T-helper 17 cell (primary cell): ENCODE measurements at places on chromosomes 7 and 10.

GRCh38 chr7:47266799-47267198, 315.1 kb downstream of the TNS3 start:
- DNase-seq: no peak

- DNase-seq: peak; percentile 41
Measured at GRCh38 chr7:36208997-36209813, 56.2 kb downstream of the EEPD1 start.

DNA sequence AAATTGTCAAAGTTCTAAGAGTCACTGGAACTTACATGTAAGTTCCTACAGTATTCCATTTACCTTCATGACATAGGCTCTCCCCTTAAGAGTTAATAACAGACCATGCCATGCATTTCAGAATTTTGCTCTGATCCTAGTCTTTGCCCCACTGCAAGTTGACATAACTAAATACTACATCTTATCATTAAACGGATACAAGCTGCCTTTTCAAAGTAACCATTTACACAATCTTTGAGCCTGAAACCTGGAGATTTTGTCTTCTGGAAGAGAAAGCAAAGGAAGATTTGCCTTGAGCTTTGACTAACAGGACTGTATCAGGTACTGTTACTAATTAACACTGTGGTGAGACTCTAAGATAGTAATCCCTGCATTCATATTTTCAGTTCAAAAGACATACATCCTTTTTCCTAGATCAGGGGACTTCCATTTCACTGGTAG, 9.3 kb upstream of the AKR1D1 start:
- DNase-seq: no peak

DNA sequence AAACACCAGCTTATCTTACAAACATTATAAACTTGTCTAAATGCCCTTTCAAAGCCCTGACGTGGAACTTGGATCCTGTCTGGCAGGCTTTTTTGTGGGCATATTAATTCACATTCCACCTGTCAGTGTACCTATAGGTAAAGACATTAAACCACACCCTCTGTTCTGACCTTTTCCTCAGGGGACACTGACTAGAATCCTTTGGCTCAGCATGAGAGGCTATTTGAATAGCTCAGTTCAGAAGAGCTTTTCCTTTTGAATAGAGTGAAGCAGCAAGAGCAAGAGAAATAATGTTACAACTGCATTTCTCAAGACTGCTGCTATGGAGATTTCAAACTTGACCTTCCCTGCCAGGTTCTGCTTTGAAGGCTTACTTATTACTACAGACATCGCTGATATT, 76.9 kb downstream of the CYP51A1 start:
- DNase-seq: no peak

- DNase-seq: no peak
Measured at GRCh38 chr10:62805231-62806099, 945 bp downstream of the ADO start.

GRCh38 chr7:2757361-2757903, 69.4 kb downstream of the AMZ1 start:
- DNase-seq: no peak

DNA sequence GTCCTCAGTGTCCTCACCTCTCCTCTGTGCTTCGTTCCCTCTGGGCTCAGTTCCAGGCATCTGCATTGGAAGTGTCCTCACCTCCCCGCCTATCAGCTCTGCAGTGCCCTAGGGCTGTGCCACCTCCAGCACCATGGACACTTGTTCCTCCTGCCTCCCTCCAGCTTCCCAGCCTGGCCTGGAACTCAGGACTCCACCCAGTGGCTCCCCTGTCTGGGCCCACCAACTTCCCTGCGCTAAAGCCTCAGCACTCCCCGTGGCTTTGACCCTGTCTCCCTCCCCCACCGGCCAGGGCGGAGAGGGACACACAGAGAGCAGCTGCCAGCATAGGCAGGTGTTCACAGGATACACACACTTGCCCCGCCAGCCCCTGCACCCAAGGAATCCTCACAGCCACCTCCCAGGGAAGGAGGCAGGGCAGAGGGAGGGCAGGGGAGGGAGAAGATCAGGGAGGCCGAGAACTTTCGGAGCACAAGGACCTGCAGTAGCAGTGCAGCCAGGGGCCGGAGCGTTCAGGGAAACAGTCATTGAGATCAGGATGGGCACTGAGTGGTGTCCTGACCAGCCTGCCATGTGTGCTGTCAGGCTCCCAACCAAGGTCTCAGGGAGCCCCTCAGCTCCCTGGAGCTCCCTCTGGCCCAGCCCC, 31.3 kb downstream of the ANXA8 start:
- DNase-seq: no peak

DNA sequence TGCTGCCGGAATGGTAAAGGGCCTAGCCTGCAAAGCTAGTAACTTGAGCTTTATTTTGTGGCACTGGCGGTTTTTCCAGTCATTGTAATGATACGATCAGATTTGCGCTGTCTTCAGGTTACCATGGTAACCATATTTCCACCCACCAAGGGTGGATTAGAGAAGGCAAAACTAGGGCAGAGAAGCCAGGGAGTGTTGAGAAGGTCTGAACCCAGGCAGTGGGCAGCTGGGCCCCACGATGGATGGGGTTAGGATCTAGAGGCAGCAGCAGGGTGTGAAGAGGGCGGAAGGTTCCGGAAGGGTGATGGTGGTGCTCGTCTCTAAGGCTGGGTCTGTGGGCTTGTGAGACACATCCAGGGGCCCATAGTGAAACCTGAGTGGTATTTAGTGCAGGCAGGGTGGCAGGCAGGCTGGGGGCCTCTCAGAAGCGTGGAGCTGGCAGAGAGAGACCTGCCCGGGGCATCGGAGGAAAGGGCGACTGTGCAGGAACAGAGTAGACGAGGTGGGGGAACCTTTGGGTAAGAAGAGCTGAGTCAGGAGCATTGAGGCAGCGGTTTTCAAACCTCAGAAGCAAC, 87.9 kb upstream of the GTF2I start:
- DNase-seq: peak; percentile 31

- DNase-seq: no peak
Measured at GRCh38 chr7:73980206-73980605, 47.8 kb upstream of the ELN start.

GRCh38 chr7:12570168-12570533, 369 bp upstream of the SCIN start:
- no peak for DNase-seq

- no peak for DNase-seq
Measured at GRCh38 chr10:15315286-15315685, 55.8 kb downstream of the FAM171A1 start.

- no peak for DNase-seq
Measured at GRCh38 chr7:128875523-128875948, 12.9 kb downstream of the ATP6V1F start.

DNA sequence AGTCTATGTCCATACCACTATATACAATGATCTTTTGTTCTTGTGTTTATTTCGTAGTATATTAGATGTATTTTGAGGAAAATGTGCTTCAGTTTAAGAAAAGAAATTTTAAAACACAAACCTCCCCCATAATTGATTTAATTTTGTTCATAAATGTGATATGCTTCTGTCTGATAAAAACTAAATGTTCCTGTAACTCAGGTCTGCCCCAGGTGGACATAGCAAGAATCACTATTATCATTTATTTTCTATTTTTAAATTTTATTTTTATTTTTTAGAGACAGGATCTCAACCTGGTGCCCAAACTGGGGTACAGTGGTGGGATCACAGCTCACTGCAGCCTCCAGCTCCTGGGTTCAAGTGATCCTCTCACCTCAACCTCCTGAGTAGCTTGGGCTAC, 43.2 kb downstream of the BEND7 start:
- DNase-seq: no peak

GRCh38 chr10:74837743-74838142, 11.3 kb downstream of the KAT6B start:
- no peak for DNase-seq

- DNase-seq: no peak
Measured at GRCh38 chr7:44498230-44498954, 7.9 kb upstream of the NUDCD3 start.

DNA sequence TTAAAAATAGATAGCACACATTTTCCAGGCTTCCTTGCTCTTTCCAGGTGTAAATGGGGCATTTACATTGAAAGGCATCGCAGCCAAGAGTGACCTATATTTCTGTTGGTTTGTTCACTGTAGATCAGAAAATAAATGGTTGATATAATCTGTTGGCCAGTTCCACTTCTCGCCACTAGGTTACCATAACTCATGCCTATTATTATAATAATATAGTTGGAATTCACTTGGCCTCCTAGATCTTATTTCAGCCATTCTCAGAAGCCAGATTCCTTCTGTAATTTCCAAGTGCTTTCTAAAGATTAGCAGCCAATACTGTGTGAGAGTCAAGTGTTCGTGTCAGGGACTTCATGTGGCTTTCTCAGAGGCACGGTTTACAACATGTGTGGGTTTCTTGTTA, 179.5 kb downstream of the DNAH11 start:
- DNase-seq: no peak

- no peak for DNase-seq
Measured at GRCh38 chr7:69115788-69116187, 482.5 kb upstream of the AUTS2 start.

DNA sequence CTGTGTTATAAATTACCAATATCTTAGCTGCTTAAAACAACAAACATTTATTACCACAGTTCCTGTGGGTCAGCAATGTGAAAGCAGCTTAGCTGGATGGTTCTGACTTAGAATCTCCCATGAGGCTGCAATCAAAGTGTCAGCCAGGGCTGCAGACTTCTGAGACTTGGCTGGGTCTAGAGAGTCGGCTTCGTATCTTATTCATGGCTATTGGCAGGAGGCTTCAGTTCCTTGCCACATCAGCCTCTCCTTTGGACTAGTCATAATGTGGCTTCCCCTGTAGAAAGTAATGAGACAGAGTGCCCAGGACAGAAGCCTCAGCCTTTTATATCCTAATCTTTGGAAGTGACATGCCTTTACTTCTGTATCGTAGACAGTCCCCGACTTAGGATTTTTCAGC, 27.3 kb downstream of the RALA start:
- no peak for DNase-seq

DNA sequence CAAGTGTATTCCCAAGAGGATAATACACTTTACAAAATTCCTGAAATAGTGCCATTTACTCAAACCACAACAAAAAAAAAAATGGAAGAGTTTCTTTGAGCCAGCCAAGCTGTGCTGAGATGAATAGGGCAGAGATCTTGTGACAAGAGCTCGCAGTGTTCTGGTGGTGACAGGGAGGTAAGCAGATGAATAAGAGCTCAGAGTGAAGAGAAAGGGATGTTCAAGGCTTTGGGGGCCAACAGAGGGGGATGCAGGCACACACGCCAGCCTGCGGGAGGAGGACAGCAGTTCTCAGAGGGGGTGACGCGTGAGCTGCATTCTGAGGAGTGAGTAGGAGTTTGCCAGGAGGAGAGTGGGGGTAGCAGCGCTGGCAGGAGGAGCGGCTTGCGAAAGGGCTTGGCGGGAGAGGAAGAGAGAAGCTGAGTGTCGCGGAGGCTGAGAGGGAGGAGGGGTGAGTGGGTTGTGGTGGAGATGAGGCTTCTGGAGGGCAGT, 194.4 kb upstream of the IMMP2L start:
- no peak for DNase-seq

DNA sequence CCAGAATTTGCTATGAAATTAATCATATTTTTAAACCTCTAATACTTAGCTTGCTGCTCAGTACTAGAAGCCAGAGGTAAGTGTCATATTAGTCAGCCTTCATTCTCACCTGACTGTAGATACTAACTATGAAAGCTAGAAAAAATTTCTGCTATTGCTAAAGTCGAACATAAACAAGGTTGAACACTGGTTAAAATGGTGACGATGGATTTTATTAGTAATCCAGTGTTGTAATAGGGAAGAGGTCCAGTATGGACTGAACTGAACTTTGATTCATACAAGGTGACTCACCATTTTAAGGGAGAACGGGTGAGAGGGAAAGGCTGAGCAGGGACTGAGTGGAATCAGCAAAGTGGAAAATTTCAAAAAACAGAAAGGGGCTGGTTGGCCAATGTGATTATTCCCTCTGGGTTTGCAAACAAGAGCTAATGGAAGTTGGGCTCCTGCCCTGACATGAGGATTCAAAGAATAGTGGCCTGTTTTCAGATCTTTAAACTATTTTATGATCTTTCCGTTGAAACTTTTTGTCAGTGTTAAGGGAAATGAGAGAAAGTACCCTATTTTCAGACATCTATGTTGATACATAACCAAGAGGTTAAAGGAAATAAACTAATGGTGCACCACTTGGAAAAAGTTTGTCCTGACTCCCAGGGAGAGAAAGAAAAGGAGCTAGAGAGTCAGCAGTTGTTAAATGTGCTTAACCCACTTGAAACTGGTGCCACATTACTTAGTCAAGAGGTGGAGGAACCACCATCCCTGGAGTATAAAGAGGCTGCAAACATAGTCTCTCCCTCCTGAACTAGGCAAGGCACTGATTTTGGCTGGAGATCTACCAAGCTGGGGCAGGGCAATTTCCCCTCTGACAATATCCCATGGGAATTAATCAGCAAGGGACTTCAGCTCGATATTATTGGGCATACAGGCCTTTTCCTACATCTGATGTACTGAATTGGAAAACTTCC, 15.3 kb upstream of the AKR1C1 start:
- DNase-seq: no peak

DNA sequence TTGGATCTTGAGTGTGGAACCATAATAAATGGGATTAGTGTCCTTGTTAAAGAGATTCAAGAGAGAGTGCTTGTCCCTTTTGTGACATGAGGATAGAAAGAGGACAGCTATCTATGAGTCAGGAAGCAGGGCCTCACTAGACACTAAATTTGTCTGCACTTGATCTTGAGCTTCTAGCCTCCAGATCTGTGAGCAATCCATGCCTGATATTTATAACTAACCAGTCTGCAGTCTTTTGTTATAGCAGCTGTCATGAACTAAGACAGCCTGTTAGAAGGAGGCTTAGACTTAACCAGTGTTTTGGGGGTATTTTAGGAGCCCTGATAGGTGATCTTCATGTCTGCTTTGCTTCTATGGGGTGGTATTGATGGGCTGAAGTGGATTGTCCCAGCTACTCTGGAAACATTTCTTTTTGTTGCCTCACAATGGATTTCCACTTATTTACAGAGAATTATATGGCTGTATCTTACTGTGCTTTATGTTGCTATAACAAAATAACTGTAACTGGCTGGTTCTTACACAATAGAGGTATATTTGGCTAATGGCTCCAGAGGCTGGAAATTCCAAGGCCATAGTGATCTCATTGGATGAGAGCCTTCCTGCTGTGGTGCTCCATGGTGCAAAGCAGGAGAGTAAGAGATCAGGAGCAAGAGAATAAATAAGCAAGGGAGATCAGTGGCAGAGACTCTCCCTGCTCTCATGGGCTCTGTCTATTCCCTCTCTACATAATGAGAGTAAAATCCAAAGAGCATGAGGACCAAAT, 23.4 kb upstream of the AKR1C3 start:
- no peak for DNase-seq

DNA sequence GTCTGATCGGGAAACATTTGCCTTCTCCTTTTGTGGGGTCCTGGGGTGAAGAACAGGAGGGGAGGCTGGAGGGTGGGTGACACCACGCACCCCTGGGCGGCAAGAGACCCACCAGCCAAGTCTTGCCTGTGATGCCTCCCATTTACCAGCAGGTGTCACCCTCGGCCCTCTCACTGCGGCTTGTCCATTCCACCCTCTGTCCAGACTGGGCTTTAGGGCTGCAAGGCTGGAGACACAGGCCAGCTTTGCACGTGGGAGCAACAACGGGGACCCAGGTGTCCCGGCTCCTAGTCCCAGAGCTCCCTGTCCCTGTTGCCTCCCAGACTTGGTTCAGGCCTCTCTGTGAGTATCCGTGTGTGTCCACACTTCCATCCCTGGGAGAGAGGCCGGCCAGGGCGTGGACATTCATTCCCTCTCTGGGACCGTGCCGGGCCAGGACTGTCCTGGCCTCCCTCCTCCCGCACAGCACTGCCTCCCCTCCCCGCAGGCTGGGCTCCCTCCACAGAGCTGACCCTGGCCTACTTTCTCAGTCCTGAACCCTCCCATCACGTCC, 36.2 kb upstream of the GTF2IRD1 start:
- peak; percentile 37 for DNase-seq
